ENCODE measurements at places on chromosomes 11 and 22. TPM values are rescaled to one million over a fixed set of nuclear protein-coding genes. Genes with fewer than 3 reads are reported as not detected.

KIF18A gene
- 0.52 TPM for total RNA-seq

OVOL1 gene
- total RNA-seq: not detected

APLP2 gene
- total RNA-seq: 326 TPM

- no peaks in the 10 kb centered on the region for H3K36me3 ChIP-seq
- no peak overlapping the region for H3K4me3 ChIP-seq
Measured at GRCh38 chr11:35009944-35010342, 93.5 kb downstream of the PDHX start.

- H3K36me3 ChIP-seq: peaks cover 7% of the 10 kb centered on the region
- no peaks in the 10 kb centered on the region for H3K4me1 ChIP-seq
- no peaks in the 10 kb centered on the region for H3K27me3 ChIP-seq
- no peak overlapping the region for H3K4me3 ChIP-seq
- DNase-seq: no peak
Measured at GRCh38 chr11:113202431-113202830, 112.0 kb upstream of the TTC12 start.

DNA sequence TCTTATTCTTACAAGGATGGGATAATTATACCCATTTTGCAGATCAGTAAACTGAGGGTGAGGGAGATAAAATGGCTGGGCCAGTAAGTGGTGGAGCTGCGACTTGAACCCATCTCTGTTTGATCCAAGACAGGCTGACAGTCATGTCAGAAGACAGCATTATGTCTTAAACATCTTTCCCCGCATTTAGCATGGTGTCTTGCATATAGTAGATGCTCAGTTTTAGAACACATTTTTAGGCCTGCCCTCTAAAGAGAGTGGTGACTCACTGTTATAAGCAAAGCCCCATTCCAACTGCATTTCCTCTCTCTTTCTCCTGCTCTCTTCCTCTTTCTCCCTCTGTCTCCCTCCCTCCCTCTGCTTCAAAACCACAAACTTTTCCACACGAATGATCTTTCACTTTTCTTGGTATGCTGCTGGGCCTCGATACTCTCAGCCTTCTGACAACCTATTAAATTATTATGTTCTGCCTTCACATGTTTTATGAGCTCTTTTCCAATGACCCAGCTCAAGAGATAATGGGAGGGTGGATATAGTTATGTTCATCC lies 25.2 kb downstream of the CWC15 start:
- no peak overlapping the region for H3K27ac ChIP-seq
- H3K27me3 ChIP-seq: no peaks in the 10 kb centered on the region
- no peaks in the 10 kb centered on the region for H3K36me3 ChIP-seq
- H3K4me3 ChIP-seq: no peak overlapping the region

- no peak overlapping the region for H3K4me3 ChIP-seq
- H3K27me3 ChIP-seq: no peaks in the 10 kb centered on the region
- no peaks in the 10 kb centered on the region for H3K36me3 ChIP-seq
- no peak overlapping the region for H3K27ac ChIP-seq
- no peak for DNase-seq
Measured at GRCh38 chr11:90884181-90884580, 661.3 kb upstream of the CHORDC1 start.

GRCh38 chr22:28112548-28113043 lies 193.5 kb upstream of the PITPNB start:
- H3K4me3 ChIP-seq: no peak overlapping the region
- H3K27me3 ChIP-seq: no peaks in the 10 kb centered on the region
- no peaks in the 10 kb centered on the region for H3K4me1 ChIP-seq
- H3K27ac ChIP-seq: peak overlapping the region; percentile 43
- DNase-seq: peak; percentile 65

- no peaks in the 10 kb centered on the region for H3K36me3 ChIP-seq
- H3K27ac ChIP-seq: peak overlapping the region; percentile 77
- H3K4me1 ChIP-seq: no peaks in the 10 kb centered on the region
- DNase-seq: no peak
Measured at GRCh38 chr11:73321604-73322381, 13.7 kb downstream of the ARHGEF17 start.

- H3K36me3 ChIP-seq: no peaks in the 10 kb centered on the region
- no peaks in the 10 kb centered on the region for H3K27me3 ChIP-seq
- H3K4me3 ChIP-seq: no peak overlapping the region
- H3K27ac ChIP-seq: no peak overlapping the region
- no peaks in the 10 kb centered on the region for H3K4me1 ChIP-seq
Measured at GRCh38 chr11:110182886-110183285, 89.7 kb downstream of the ZC3H12C start.

DNA sequence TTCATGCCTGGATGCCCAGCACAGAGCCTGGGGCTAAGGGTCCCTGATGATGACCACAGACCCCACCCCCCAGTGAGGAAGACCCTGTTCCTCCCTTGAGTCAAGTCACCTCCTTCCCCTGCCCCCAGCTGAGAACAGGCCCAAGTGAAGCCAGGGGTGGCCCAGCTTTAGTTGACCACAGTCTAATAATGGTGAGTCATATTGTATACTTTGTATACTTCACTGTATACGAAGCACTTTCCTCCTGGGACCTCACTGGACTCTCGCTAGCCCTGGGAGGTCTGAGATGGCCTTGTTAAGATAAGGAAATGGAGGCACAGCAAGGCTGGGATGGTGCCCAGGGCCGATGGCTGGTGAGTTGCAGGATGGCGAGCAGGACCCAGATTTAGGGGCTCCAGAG lies 3.7 kb upstream of the FLRT1 start:
- H3K27me3 ChIP-seq: no peaks in the 10 kb centered on the region
- H3K4me1 ChIP-seq: no peaks in the 10 kb centered on the region
- no peak overlapping the region for H3K4me3 ChIP-seq
- H3K27ac ChIP-seq: no peak overlapping the region
- no peak for DNase-seq

- DNase-seq: no peak
- no peak overlapping the region for H3K4me3 ChIP-seq
- no peaks in the 10 kb centered on the region for H3K36me3 ChIP-seq
- H3K4me1 ChIP-seq: no peaks in the 10 kb centered on the region
Measured at GRCh38 chr11:27158456-27159334, 118.1 kb downstream of the BBOX1 start.

GRCh38 chr11:95708681-95709080 lies 80.9 kb downstream of the FAM76B start:
- no peaks in the 10 kb centered on the region for H3K4me1 ChIP-seq
- DNase-seq: no peak
- H3K27ac ChIP-seq: no peak overlapping the region
- H3K27me3 ChIP-seq: no peaks in the 10 kb centered on the region
- H3K36me3 ChIP-seq: no peaks in the 10 kb centered on the region

DNA sequence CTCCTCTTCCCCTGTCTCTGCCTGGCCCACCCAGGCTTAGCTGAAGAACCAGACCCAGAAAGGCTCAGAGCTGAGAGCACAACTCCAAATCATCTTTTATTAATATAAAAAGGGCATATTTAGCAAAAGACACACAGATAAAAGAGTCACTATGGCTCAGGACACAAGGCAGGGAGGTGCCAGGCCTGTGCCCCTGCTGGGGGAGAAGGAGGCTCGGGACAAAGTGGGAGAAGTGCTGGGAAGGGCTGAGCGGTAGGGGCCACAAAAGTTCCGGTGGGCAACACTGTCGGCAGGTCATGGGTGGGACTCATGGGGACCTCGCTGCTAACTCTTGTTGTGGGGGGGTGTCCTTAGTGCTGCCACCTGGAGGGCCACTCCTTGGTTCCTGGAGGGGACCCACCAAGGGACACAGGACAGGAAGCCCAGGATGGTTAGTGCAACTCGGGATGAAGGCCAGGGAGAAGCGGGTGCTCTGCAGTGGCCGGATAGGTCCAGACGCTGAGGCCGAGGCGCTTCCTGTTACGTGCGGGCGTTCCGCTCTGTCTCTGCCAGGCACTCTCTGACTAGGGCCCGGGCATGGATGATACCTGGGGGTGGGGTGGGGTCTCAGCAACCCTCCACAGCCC lies 1.4 kb upstream of the PITPNM1 start:
- H3K36me3 ChIP-seq: peaks cover 18% of the 10 kb centered on the region
- H3K4me3 ChIP-seq: no peak overlapping the region
- H3K4me1 ChIP-seq: peaks cover 54% of the 10 kb centered on the region
- no peaks in the 10 kb centered on the region for H3K27me3 ChIP-seq
- DNase-seq: no peak
- H3K27ac ChIP-seq: peak overlapping the region; percentile 99

- peak; percentile 75 for DNase-seq
- no peaks in the 10 kb centered on the region for H3K4me1 ChIP-seq
- no peaks in the 10 kb centered on the region for H3K36me3 ChIP-seq
- H3K4me3 ChIP-seq: no peak overlapping the region
- no peaks in the 10 kb centered on the region for H3K27me3 ChIP-seq
Measured at GRCh38 chr11:65814131-65814985, 19.4 kb upstream of the SNX32 start.
